ENCODE measurements at places on chromosomes 1 and 21.
A peak's percentile ranks its signal among the peaks of the same experiment; 100 is the strongest.

DNA sequence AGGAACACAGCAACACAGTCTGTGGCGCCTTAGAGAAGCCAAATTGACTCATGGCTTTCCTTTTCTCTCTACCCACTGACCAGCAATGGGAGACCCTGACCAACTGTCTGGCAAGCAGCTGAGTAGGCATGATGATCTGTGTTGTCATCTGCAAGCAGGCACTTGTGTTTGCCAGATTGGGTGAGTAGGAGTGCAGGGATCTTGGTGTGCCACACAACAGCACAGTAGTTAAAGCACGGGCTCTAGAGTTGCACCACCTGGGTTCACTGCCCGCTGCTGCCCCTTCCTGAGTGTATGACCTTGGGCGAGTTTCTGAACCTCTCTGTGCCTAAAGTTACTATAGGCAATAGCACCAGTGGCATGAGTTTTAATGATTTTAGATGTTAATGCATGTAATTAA, 95.7 kb upstream of the CD53 start:
- DNase-seq: no peak

DNA sequence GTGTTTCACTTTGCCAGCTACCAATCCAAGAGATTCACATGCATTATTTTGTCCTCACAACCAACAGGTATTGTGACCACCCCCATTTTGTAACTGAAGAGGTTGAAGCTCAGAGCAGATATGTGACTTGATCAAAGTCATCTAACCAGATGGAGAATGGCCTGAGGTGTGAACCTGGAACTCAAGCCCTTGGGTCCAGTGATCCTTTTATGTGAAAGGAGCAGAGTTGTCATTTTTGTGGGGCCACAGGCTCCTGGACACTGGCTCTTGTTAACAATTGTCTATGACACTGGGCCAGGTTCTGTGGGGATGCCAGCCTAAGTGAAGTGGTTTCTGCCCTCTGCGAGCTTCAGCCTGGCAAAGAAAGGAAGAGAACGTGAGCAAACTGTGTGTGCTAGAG, 172.6 kb downstream of the ZZZ3 start:
- no peak for DNase-seq

DNA sequence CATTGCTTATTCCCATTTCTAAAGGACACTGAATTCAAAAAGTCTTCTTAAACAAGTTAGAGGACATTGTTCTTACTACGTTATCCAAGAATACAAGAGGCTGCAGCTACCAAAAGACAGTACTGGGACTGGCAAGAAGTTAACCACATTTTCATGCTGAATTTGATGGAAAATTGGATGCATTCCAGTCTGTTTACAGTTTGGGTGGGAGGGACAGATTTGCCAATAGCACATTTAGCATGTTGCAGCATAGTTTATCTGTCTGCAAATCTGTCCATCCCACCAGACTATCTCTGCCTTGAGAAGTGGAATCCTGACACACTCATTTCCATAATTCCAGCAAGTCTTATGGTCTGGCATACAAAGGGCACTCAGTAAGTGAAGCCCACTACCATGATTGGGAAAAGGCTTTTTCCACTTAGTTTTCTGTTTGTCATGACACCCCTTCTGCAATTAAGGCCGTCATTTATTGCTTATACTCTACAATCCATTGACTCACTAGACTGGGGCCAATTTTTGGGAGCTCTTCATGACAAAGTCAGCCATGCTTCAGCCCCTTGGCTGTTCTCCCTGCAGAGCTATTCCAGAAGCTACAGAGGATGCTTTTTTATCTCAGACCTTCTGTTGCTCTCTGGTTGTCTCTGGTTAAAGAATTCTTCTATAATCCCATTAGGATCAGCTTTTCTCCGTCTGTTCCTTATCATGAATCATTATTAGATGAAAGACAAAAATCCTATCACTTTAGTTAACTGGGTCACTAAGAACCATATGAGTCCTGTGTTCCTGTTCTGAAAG, 355.8 kb upstream of the PTBP2 start:
- no peak for DNase-seq

DNA sequence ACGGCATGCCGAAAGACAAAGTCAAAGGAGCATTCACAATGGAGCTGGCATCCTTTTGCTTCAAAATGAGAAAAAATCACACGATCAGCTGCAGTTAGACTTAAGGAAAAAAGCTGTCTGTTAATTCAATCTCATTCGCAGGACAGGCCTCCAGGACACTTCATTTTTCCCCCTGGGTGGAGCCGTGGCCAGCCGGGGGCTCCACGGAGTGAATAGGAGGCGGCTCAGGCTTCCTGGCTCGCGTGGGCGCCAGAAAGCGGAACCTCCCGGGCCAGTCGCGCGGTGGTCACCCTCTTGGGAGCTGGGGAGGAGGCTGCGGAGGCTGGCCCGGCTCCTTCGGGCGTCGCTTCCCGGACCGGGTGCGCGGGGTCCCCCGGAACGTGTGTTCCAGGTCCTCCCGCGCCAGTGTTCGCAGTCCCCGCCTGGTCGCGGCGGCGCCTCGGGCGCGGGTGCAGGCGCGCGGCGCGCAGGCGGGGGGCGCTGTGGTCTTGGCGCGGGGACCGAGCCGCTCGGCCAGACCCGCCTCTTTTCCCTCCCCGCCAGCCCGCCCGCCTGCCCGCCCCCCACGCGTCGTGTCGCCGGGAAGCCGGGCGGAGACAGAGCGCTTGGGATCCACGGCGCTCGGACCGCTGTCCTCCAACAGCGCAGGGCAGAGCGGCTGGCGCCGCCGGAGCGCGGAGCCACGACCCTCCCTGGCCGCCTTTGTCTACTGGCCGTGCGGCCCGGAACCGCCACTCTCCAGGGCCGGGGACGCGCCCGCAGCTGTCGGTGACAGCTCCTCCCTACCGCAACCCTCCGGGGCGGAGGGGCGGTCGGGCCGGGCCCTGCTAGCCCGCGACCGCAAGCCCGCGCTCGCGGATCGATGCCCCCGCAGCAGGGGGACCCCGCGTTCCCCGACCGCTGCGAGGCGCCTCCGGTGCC, at the start of gene RHOU:
TSS of gene RHOU (plus strand) at position 599 of the 921 bp plus-strand sequence. CDS start at position 863, 264 bp downstream.
- DNase-seq: peak; percentile 82

- no peak for DNase-seq
These were observed 35.8 kb downstream of the RIPK4 start for GRCh38 chr21:41731081-41731480.

DNA sequence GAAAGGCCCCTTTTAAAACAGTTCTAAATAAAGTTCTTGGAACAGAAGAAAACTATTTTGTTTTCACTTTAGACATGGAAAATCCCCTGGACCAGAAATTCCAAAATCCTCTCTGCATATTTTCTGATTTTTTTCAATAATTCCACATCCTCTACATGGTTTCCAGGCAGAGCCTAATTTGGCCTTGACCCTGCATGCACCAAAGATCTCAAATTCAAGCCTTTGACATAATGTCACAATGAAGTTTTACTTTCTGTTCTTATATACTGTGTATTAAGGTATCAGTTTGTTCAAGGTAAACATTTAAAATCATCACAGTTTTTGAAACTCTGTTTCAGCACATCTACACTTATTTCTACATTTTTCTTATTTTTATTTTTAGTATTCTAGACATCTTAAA, 12.2 kb upstream of the NPL start:
- no peak for DNase-seq

DNA sequence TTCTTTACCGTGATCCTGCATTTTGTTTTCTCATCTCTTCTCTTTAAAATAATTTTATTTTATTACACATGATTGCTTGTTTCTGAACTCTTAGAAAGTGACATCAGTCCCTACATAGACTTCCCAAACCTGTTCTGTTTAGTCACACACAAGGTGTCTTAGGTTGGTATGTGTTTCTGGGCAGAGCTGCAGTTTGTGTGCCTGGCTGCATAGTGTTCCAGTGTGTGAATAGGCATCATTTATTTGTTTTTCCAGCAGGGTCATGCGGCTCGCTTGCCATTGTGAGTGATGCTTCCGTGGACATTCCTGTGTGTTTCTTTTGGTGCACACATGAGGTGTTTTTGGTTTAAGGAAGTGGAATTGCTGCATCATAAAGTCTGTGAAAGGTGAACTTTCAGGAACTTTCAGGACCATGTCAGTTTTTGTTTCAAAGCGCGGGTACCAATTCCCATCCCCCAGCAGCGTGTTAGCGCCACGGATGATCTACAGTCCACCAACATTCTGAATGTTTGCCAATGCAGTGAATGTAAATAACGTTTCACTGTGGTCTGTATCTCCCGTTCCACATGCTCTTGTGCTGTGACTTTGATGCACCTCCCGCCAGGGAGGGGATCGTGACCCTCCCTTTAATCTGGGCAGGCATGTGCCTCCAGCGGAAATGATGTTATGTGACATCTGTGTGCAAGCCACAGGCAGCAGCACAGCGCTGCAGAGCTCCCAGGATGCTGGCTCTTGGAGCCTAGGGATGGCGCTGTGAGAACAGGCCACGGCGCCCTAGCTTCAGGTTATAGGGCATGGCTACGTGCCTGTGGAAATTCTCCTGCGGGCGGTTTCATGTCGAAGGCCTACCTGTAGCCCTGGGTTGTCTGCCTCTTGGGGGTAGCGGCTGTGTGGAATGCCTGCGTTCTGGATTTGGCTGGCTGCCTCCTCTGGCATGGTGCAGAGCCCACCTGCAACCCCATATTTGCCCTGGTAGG, 144.6 kb upstream of the COL6A1 start:
- DNase-seq: no peak

- no peak for DNase-seq
These were observed 27.6 kb downstream of the SPATA21 start for GRCh38 chr1:16409536-16410152.

- DNase-seq: no peak
These were observed 6.9 kb downstream of the PLPP3 start for GRCh38 chr1:56572334-56573050.

GRCh38 chr1:199377211-199377610, 650.3 kb upstream of the NR5A2 start:
- DNase-seq: no peak

- DNase-seq: no peak
These were observed 13.5 kb downstream of the CRABP2 start for GRCh38 chr1:156691665-156692440.

GRCh38 chr1:42753070-42753469, 13.0 kb upstream of the CLDN19 start:
- no peak for DNase-seq

DNA sequence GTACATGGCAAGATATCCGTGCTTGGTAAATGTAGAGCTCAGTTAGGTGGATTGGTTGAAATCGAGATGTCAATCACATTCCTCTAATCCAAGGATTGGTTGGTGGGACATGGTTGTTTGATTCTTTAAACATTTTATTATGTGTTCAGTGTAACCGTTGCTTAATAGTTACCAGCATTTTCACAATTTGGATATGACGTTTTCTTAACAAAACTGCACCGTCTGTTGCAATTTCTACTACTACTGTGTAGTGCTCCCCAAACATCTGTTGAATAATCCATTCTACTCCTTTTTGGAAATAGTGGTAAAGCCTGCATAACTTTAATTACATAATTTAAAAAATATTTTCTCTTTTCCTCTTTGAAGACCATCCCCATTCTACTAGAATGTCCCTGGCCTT, 16.3 kb downstream of the OR2B11 start:
- no peak for DNase-seq

DNA sequence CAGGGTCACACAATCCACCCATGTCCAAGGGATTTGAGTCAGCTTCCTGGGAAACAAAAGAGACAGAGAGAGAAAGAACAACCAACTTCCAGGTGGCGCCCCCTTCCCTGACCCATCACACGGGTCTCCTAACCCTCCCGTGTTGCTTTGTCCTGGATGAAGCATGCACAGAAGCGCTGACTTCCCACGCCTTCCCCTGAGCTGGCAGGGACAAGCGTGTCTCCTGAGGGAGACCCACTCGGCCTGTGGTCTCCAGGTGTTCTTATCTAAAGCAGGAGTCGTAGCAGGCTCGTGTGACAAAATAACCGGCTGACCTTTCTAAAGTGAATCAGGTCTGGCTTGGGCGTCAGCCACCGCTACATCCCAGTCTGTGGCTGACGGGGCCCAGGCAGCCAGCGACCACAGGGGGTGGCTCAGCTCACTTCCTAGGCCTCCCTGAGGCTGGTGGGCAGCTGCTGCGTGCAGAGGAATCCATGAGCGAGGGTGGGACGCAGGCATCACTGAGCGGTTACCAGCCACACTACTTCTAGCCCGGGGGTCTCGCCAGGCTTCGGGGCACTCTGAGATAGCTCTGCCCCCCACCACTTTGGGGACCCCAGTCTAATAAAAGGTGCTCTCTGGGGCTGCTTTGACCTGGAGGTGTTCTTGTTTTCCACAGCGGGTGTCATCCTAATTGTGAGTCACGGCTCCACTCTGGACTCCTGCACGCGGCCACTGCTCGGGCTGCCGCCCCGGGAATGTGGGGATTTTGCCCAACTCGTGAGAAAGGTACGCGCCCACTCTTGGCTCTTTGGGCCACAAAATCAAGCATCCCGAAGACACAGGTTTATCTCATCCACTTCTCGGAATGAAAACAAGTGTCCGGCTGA, 40.4 kb downstream of the UBASH3A start:
- DNase-seq: no peak

GRCh38 chr1:226506021-226506420, 42.5 kb upstream of the STUM start:
- no peak for DNase-seq

DNA sequence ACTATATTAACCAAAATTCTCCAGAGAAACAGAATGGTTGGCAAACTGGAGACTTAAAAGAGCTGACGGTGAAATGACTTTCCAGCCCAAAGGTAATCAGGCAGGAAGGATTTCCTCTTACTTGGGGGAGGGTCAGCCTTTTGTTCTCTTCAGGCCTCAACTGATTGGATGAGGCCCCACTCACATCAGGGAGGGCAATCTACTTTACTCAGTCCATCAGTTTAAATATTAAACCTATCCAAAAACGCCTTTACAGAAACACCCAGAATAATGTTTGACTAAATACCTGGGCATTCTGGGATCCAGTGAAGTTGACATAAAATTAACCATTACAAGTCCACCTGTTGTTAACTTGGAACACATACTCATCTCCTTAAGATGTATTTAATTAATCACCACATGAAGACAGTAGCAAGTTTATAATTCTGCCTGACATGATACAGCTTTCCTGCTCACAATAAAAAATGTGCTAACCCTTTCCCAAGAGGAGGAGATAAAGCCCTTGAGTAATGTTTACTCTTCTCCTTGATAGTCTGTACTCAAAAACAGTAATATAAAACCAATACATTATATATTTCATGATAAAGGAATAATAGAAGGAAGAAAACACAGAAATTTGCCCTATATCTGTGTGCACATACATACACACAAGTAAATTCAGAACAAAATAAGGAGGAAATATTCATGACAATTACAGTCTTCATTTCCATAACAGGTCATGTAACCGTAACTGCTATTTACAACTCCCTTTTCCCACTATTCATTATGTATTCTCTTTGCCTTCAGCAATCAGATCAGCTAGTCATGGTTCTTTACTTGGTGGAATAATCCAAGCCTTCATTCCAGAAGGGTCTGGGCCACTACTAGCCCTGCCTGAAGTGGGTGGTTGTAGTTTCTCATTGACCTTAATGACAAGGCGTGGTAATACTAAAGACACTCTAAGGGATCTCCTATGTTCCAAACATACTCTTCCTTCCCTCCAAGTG, 107.5 kb upstream of the RUNX1 start:
- no peak for DNase-seq

DNA sequence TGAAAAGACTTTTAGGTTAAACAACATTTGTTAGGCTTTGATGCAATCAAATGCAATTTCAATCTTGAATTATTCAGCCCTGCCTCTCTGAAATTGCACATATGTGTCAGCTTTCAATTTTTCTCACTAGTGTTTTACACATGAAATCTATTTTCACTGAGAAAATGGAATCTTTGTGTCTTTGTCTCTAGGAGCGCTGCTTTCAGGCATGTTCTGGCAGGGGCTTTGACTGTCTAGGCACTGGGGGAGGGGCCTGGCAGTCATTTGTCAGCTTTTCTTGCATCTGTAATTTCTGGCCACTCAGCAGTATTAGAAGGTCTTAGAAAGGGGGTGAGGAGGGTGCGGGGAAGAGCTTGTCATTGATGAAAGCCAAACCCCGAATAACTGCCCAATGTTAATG, 264.4 kb downstream of the PTPRC start:
- peak; percentile 48 for DNase-seq

GRCh38 chr1:101408212-101409042, 171.6 kb downstream of the S1PR1 start:
- no peak for DNase-seq
